ENCODE measurements at places on chromosomes 13 and 19.

GRCh38 chr13:110617321-110618072 is 2.2 kb downstream of the NAXD start:
- no peak for DNase-seq

GRCh38 chr13:85608255-85608829 is 190.9 kb downstream of the SLITRK6 start:
- no peak for DNase-seq

- DNase-seq, result no peak
Measured at GRCh38 chr13:69264362-69265334, 843.0 kb upstream of the ATXN8OS start.

DNA sequence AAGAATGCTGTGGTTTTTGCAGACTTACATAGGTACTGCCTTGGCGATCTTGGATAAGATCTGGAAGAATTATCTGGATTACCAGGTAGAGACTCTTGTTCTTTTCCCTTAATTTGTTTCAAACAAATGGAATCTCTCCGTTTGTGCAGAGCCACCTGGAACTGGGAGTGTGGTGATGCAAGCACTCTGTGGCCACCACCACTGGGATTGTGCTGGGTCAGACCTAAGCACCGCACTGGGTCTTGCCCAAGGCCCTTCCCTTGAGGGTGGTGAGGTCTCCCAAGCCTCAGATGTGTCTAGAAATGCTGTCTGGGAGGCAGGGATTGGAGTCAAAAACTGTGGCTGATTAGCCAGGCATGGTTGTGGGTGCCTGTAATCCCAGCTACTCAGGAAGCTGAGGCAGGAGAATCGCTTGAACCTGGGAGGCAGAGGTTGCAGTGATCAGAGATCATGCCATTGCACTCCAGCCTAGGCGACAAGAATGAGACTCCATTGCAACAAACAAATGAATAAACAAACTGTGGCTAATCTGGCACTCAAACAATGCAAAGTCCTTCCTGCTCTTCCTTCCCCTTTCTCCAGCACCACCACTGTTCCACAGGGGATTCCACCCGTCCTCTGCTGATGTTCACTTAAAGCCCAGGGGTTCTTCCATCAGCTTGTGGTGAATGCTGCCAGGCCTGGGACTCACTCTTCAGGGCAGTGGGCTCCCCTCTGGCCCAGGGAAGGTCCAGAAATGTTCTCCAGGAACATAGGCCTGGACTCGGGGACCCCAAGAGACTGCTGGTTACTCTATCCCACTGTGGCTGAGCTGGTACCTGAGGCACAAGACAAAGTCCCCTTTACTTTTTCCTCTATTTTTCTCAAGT is 10.8 kb upstream of the CEACAM1 start:
- DNase-seq, result no peak

DNA sequence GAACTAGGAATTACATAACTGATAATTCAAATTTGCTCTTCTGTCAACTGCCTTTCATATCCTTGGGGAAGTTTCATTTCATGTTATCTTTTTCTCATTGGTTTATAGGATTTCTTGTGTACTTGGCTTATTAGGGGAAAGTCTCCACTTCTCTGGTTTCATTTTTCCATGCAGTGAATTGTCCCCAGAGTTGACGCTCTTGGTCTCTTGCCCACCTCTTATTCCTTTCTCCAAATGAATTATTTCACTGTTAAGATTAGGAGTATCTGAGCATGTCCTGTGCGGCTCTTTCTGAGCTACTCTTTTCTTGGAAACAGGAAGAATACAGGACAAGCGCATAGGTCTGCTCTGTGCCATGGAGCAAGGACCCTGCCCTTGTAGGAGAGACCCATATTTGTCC is 104.8 kb downstream of the POSTN start:
- no peak for DNase-seq

- no peak for DNase-seq
Measured at GRCh38 chr19:47032171-47032811, 12.7 kb downstream of the NPAS1 start.

DNA sequence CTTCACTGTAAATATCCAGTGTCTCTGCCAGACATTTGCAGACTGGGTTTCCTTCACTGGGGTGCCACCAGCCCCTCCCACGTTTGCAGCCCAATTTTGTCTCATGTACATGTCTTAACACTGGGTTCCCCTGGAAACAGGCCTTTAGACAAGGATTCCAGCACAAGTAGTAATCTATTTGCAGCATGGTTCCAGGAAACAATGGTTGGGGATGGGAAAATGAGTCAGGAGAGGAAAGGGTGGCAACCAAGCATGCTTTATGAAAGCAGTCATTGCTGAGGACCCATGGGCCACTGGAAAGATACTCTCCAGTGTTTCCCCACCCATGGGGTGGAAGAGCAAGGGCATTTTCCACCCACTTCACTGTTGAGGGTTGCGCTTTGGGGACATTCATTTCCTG is 53.6 kb upstream of the FARP1 start:
- DNase-seq, result no peak

DNA sequence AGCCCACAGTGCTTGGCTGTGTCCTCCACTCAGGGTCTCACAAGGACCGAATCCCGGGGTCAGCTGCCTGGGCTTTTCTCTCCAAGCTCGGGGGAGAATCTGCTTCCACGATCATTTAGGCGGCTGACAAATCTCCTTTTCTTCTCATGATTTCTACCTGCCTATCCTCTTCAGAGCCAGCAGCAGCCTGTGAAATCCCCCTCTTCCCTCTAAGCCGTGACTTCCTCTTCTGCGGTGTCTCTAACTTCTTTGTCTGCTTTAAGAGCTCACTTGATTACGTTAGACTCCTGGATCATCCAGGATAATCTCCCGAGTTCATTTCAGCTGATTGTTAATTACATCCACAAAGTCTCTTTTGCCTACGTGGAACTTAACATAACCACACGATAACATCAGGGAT is 22.5 kb upstream of the ZNF845 start:
- DNase-seq, result no peak

GRCh38 chr19:50158577-50158976 is 4.5 kb downstream of the IZUMO2 start:
- no peak for DNase-seq

DNA sequence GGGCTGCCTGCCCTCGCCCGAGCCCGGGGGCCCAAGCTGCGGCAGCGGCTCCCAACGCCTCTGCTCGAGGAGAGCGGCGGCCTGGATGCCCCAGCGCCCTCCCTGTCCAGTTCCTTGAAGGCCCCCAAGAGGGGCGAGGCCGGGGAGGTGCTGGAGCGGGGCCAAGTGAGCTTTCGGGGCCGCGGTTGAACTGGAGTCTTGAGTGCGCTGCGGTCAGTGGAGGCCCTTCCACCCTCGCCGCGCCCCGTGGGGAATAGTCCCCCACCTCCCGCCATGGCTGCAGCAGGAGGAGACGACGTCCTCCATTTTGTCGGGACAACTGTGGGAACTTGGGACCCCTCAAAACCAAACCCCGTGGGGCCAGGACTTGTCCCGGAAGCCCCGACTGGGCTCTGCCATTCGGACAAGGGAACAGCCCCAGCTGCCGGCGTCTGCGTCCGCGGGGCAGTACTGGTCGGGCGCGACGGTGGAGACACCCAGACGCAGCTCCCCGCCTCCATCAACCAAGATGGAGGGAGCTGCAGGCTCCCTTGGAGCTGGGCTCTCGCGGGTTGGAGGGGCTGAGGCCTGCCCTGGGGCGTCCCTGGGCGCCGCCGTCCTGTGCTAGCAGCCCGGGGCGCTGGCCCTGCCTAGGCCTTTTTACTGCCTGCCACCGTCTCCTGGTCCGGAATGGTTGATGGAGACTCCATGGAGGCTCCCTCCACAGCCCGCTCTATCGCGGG is 736 bp upstream of the ZMYM5 start:
- peak; percentile 41 for DNase-seq

GRCh38 chr19:28578208-28578607 is 634.7 kb downstream of the UQCRFS1 start:
- no peak for DNase-seq

DNA sequence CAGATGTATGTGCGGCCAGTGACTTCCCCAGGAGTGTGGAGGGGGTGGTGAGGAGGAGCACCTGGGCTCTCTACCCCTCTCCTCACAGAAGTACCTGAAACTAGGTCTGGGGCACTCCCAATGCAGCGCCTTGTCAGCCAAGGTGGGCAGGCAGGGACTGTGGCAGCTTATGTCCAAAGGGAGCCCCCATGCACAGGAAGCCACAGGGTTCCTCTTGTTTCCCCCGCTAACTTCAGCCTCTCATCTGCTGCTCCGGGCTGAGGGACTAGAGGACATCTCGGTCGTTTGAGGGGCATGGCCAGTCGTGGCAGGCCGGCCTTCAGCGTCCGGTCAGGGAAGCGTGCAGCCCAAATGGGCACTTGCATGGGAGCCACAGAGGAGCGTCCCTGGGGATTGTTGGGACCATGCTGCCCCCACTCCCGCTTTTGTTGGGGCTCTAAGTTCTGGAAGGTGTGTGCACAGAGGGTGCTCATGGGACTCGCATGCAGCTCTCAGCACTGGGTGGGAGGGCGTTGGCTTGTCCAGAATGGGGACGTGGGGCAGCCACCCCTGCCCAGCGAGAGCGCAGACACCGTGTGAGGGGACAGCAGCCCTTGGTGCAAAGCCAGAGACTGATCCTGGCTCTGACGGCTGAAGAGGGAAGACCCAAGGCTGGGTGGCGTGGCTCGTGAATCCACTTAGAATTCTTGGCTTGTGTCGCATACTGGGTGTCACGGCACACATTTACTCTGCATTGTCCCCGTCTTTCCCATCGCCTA is 16.6 kb upstream of the NPAS1 start:
- DNase-seq, result no peak

DNA sequence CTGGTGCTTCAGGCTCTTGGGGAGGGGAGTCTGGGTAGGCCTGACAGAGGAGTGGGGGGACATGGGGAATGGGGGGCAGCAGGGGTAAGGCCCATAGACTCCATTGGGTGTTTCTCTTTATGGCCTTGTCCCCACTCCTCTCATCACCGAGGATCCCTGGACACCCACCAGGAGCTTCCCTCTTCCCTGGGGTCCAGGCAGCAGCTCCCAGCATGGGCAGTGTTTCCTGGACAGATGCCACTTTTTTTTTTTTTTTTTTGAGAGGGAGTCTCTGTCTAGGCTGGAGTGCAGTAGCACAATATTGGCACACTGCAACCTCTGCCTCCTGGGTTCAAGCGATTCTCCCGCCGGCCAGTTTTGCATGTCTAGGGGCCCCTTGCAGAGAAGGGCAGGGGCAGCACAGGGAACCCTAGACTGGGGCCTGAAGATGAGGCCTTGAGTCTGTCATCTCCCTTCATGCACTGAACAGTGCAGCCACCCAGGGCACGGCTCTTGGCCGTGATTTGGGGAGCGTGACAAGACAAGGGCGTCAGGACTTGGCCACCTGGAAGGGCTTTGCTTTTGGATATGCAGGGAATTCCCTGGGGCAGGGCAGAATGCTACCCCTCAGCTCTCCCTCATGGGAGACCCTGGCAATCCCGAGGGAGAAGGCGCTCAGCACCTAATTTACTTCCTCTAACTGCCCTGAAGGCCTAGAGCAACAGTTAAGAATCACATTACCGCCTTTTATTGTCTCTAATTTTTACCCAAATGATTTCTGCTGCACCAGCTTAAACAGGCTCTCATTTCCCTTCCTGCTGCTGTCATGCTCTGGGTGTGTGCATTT is 213.9 kb upstream of the ZNF536 start:
- no peak for DNase-seq

GRCh38 chr13:43023289-43023963 is at the start of gene DNAJC15:
Gene DNAJC15 (plus strand): TSS chr13:43023586. CDS start chr13:43023627, 41 bp downstream.
- DNase-seq, result peak; percentile 87

GRCh38 chr13:66483712-66484111 is 746.4 kb downstream of the PCDH9 start:
- no peak for DNase-seq

GRCh38 chr13:33541456-33541855 is 255.9 kb upstream of the STARD13 start:
- no peak for DNase-seq

GRCh38 chr13:77506874-77507273 is 28.6 kb upstream of the SCEL start:
- DNase-seq, result no peak

DNA sequence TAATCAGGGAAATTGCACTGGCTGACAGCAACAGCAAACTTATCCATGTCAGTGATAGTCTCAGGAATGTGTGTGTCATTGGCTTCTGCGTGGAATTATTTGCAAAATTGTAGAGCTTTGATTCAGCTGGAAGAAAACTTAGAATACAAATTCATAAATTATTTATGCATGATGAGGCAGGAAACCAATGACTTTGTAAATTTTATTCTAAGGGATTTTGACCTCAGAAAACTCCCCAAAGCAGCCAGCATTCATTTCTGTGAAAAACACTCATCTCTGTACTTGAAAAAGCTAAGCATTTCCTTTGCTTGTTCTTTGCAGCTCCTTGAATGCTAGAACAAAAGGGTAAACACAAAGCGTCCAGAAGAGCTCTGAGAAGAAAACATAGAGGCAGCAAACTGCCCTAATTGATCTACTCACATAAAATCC is 162.4 kb downstream of the DCT start:
- DNase-seq, result no peak

- DNase-seq, result no peak
Measured at GRCh38 chr13:28340272-28340793, 154.6 kb downstream of the FLT1 start.

DNA sequence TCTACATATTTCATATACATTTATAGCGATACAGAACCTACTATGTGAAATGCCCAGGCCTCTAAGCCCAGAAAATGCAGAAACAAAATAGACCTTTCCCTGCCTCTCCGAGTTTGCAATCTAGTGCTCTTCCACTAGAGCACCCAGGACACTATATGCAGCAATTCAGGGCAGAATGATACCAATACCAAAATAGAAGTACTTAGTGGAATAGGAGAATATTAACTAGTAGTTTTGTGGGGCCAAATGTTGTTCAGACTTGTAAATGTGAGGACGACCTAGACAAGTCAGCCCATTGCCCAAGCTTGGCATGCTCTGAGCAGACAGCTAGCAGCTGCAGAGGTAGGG is 35.8 kb upstream of the FLT1 start:
- DNase-seq, result no peak

- no peak for DNase-seq
Measured at GRCh38 chr19:9878511-9879196, 43.5 kb downstream of the PIN1 start.

- no peak for DNase-seq
Measured at GRCh38 chr19:3142292-3142670, 6.4 kb downstream of the GNA15 start.

DNA sequence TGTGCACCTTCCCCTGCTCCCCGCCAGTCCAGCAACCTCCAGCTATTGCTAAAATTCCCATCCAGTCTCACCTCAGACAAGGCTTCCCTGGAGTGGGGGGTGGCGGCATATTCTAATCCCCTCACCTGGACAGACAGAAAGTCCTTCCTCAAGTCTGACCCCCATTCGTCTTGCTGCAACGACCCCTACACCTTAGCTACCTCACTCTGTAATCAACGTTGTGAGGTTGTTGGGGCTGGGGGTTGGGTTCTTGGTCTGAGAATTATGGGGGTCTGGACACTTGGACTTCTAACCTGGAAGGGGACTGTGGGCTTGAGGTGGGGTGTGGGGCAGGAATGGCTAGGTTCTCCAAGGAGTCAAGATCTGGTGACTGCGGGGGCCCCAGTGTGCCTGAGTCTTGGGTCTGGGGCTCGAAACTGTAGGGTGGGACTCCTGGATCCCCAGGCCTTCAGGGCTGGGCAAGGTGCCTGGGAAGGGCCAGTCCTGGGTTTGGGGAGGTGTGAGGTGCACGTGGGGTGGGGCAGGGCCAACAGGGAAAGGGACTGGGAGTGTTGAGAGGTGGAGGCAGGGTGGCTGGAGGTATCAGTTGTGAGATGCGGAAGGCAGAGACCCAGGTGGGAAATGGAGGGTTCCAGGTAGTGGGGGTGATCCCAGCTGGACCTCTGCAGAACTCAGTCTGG is 1.3 kb downstream of the FOXA3 start:
- DNase-seq, result no peak
